Stimulated activated CD8-positive, alpha-beta memory T cell treated with anti-CD3 and anti-CD28 coated beads, Interleukin-4, amount 100 ng/mL, for 4 hours (primary cell): ENCODE measurements at places on chromosomes 1 and 21.

DNA sequence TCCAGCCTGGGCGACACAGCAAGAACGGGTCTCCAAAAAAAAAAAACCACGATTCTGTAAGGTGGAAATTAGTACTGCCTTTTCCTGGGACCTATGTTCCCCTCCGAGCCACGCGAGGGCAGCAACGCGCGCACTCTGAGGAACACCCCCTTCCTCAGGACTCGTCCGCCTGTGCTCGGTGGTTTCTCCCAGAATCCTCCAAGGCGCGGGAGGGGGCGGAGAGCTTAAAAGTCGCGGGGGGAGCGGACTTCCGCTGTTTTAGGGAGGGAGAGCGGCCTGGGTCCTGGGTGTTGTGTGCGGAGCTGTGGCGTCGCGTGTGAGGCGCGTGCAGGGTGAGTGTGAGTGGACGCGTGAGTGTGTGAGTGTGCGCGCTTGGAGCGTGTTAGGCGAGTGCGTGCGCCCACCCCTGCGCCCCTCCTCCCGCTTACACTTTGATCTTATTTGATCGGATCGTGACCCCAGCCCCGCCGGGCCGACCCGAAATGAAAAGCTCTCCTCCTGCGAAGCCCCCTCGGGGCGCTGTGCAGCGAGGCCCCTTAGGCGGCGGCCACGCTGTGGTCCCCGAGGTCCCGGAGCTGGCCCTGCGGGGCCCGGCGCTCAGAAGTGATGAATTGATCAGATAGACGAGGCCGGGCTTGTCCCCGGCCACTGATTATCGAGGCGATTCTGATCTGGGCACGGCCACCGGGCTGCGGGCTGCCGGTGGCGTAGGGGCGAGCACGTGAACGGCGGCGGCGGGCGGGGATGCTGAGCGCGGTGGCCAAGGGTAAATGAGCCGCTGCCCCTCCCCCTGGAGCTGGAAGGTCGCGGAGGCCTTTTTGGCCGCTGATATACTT is 9.6 kb downstream of the TMEM167B start:
- peak; percentile 96 for DNase-seq

DNA sequence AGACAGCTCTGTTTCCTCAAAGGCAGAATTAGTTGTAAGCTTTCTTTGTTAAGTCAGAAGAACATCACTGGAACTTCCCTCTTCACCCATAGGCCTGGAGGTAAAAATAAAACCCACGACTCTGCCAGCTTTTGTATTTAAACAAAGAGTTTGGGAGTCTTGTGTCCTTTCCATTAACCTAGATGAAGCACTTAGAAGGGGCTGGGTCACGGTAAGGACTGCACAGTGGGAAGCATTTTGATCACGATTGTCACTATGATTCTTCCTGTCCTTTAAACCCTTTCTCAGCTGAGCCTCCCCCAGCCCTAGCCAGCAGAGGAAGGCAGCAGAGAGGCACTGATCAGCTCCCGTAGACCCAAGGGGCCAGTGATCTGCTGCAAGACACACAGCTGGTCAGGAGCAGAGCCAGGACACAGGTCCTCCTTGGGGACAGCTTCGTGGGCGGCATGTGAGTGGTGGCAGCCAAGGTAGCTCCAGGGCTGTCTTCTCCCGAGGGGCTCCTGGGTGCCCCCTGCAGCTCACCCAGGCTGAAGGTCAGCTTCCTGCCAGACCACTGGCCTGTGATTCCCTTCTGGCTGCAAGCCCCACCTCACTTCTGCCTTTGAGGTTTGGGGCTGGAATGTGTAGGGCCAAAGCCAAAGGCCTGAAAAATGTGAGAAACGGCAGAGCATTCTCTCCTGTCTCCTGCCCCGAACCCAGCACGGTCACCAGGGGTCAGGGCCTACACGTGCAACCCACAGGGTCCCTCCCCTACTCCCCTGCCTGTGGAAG is 4.0 kb upstream of the LAPTM5 start:
- no peak for DNase-seq

DNA sequence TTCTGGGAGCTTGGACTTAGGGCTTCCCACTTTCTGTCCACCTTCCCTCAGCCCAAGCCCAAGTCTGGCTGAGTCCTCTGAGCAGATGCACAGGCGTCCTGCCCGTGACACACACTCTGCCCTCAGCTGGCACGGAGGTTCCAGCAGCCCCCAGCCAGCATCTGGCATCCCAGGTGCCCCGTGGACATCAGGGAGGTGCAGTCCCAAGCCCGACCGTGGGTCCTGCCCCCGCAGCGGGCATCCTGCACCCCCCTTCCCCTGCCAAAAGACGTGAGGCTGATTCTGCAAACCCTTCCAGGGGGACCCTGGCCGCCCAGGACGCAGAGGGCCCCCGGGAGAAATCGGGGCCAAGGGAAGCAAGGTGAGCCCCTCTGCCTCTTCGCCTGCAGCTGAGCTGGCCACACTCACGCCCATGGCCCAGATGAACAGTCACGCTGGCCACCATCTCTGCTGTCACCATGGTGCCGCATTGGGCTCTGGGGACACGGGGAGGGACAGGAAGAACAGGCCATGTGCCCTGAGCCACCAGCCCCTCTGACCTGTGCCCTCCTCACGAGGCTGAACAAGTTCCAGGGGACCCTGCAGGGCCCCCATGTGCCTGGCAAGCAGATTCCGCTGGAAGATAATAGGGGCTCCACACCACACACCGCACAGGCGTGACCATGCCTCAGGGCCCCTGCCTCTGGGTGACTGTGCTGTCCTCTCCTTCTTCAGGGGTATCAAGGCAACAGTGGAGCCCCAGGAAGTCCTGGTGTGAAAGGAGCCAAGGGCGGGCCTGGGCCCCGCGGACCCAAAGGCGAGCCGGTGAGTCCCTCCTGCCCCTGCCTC is 20.6 kb downstream of the COL6A2 start:
- DNase-seq, result no peak

- no peak for DNase-seq
Measured at GRCh38 chr1:150150133-150151021, 661 bp downstream of the PLEKHO1 start.

DNA sequence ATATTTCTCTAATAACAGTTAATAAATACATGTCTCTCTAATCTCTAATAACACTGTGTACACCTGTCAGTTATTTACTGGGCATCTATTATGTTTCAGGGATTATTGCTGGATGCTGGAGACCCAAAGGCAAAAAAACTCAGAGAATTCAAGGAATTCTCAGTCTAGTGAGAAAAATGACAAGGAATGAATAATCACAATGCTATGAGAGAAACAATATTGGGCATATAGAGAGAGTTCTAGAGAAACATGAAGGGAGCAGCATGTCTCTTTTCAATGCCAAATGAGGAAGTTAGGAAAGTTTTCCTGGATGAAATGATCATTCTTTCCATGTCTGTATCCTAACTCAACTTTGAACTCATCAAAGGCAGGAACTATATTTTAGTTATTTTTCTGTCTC is 82.8 kb downstream of the TNFSF18 start:
- DNase-seq, result no peak

DNA sequence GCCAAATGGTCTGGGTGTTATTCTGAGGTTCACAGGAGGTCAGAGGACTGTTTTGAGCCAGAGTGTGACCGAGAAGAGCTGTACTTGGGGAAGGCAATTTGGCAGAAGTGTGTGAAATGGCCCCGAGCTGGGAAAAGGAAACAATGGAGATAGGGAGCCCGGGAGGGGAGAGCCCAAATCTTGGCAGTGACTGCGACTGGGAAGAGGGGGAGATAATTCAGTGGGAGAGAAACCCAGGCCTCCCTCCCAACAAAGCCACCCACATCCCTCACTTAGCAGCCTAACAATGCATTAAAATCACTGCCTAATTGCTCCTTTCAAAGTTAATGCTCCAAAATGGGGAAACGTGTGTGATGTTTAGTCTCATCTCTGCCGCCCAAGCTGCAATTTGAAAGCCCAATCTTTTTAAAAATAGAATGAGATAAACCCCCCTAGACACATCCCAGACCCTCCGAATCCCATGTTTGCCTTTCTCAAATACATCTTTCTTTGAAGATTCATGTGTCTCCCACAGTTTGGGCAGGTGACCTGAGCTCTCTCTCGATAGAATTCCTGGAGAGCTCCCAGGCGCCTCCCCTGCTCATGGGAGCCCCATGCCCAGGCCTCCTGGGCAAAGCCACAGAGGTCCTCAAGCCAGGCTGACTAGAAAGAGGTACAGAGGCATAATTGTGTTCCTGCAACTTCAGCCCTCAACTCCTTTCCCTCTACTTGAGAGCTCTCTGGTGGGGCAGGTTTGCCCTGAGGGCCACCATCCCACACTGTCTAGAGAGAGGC is 17.3 kb downstream of the LRRC52 start:
- DNase-seq, result no peak

GRCh38 chr1:246784621-246785493 is 60.6 kb downstream of the SCCPDH start:
- DNase-seq, result no peak

- DNase-seq, result no peak
Measured at GRCh38 chr1:117188816-117189437, 21.8 kb downstream of the VTCN1 start.

GRCh38 chr1:154352581-154353459 is 27.5 kb downstream of the ATP8B2 start:
- no peak for DNase-seq

- DNase-seq, result no peak
Measured at GRCh38 chr1:27137544-27138075, 17.3 kb downstream of the SLC9A1 start.

- DNase-seq, result no peak
Measured at GRCh38 chr21:44354775-44355771, 1.7 kb downstream of the TRPM2 start.

DNA sequence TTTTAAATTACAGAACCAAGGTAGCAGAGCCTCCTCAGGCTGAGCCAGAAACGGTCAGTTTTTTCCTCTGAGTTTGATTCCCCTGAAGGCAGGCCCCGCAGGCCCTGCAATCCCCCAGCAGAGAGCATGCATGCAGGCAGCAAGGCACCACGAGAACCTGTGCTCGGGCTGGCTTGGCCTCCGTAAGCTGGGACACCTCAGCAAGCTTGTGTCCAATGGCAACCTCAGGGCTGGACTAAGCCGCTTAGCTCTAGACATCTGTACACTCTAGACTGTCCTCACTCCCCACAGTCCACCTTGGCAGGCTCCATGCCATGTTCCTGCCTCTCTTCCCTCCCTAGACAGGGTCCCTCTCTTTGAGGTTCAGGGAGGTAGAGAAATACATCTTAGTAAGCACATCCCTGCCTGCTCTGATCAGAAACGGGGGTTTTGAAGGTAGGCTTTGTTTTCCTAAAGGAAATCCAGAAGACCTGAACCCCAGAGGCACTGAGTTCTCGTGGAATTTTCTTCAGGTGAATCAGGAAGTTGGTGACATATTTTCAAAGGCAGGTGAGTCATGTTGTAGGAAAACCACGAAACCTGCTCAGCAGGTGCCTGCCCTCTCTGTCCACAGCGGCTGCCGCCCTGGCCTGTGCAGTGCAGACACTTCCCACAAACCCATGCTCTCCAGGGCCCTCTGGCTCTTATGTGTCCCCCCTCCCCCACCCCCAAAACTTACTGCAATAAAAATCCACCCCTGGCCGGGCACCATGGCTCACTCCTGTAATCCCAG is 7.0 kb downstream of the TMEM63A start:
- DNase-seq, result no peak
